NCI-H2081 treated with DMSO at 0.1 percent for 48 hours (cell line): ENCODE measurements at places on chromosomes 6 and 20.

DNA sequence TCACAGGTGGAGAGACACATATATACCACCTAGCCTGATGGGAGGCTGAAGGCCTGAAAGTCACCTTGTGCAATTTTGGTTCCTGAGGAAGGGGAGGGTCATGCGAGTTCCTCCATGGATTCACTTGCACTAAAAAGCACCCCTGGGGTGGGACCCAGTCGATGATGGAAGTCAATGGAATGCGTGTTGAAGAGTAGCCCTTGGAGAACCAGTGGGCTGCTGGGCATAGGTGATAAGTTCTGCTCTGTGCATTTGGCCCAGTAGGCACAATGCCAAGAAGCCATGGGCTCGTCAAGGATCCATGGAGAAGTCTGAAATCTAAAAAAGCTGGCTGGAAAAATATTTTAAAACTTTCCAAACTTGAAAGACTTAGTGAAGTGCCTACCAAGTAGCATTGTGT, 18.9 kb upstream of the SCRT2 start:
- no peak for DNase-seq

GRCh38 chr6:107114926-107115694, at the start of gene BEND3:
TSS of gene BEND3 (minus strand) at chr6:107115515. CDS start at chr6:107099285, 16,230 bp downstream.
- DNase-seq = no peak

GRCh38 chr6:159788276-159788675, 1.1 kb downstream of the TCP1 start:
- no peak for DNase-seq

- DNase-seq = no peak
These were observed 55.6 kb upstream of the CARMIL1 start for GRCh38 chr6:25223490-25223991.

GRCh38 chr6:33505548-33506370, 51.4 kb downstream of the ZBTB9 start:
- DNase-seq = no peak

DNA sequence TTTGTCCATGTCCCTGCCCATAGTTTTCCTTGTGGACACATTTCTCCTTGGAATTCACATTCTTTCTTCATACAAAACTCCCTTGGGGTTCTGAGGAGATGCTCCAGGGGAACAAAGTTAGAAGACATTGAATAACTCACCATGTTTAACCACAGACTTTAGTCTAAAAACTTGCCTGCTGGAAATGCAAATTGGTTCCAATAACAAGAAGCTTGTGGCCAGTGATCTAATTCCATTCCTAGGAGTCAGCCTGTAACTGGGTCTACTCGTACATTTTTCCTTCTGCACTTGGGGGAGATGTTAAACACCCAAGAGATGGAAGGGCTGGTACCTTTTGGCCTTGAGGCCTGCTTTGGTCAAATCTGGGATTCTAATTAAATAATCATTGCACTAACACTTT, 60.2 kb downstream of the SCML4 start:
- DNase-seq = no peak

DNA sequence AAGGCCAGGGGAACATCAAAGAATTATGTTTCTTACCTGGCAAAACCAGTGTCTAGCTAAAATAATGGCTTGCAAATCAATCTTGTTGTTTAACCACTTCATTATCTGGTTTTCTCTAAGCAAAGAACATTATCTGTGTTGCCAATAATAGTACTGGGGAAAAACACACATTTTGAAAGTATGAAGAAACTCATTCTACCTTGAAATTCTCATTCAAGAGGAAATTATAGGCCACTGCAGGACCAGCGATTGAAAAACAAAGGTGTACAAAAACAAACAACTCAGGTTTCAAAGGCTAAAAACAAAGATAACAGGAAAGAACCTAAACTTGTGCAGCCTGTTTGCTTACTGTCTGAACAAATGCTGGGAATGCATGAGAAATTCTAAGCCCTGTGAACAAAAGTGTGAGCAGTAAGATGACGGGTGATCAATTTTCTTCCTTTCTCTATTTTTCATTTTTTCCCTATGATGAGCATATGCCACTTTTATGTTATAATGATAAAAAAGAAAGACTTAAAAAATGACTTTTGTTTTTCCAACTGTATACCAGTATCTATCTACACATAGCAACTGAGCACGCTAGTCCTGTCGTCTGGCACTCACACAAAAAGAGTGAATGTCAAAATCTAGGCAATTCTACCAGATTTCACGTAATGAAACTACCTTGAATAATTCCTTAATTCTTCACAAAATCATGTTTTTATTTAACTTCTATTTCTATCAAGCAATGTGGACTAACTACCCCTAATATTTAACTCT, 117.9 kb downstream of the SGK1 start:
- DNase-seq = no peak
